ENCODE measurements at places on chromosomes 1 and 21. TPM values are rescaled to one million over a fixed set of nuclear protein-coding genes. Genes with fewer than 3 reads are reported as not detected.

GRCh38 chr1:166140251-166140650 lies 26.6 kb downstream of the FAM78B start:
- no peaks in the 10 kb centered on the region for H3K4me1 ChIP-seq
- no peak overlapping the region for H3K27ac ChIP-seq
- H3K36me3 ChIP-seq: no peaks in the 10 kb centered on the region

The KIAA0040 gene
- total RNA-seq: 25.1 TPM

GRCh38 chr1:58773406-58773840 lies 10.4 kb downstream of the JUN start:
- DNase-seq: peak; percentile 60
- peaks cover 13% of the 10 kb centered on the region for H3K4me1 ChIP-seq
- no peaks in the 10 kb centered on the region for H3K36me3 ChIP-seq
- H3K27ac ChIP-seq: peak overlapping the region; percentile 59
- no peak overlapping the region for H3K4me3 ChIP-seq

DNA sequence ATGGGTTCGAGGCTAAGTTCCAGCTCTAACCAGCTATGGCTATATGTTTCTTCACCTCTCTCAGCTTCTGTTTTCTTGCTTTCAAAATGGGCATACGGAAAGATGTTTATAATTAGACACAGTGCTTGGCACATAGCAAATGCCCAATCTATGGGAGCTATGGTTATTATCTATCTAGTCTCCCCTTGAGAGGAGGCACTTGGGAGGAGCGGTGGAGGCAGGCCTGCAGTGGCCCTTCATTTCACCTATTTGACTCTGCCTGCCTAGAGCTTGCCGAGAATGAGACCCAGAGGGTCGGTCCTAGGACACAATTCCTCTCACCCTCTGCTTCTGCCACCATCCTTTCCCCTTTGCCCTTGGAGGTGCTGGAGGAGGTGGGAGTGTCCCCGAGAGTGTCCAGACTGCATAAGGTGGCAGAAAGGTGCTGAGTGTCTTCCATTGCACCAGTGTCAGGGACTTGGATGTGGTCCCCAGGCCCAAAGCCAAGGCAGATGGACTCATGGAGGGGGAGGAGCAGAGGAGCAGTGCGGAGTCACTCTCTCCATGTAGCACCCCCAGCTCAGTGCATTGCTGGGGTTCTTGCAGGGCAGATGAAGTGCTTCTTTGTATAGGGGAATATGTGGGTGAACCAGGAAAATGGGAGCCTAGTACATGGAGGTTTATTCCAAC lies 9.0 kb downstream of the LGR6 start:
- DNase-seq: no peak
- H3K27me3 ChIP-seq: no peaks in the 10 kb centered on the region
- H3K36me3 ChIP-seq: no peaks in the 10 kb centered on the region
- no peak overlapping the region for H3K27ac ChIP-seq
- H3K4me3 ChIP-seq: no peak overlapping the region

DNA sequence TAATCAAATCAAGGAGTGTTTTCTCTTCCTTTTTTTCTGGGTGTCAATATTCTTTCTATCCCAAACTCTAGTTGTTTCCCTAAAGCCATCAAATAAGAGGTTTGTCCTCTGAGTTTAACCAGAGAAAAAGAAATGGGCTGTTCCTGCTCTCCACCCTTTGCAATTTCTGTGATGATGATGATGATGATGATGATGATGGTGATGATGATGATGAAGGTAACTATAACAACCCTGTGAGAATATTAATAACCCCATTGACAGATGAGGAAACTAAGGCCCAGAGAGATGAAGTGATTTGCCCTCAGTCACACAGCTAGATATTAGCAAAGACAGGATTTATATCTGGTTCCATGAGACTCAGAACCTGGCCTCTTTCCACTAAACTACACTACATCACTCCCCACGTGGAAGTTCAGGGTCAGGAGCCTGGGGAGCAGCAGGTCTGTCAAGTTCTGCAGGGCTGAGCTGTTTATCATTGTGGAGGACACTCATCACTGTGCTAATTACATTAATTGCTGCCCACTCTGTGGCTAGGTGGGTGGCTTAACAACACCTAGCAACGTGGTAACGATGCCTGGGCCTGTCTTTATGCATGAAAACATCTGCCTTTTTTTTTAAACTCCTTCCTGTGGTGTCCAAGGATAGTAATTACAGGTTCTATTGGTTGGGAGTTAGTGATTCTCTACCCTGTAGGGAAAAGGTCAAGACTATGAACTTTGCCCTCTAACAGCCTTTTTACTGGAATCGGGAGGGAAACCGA lies 19.0 kb upstream of the JUN start:
- H3K36me3 ChIP-seq: peaks cover 15% of the 10 kb centered on the region
- no peaks in the 10 kb centered on the region for H3K27me3 ChIP-seq
- no peak overlapping the region for H3K4me3 ChIP-seq
- peaks cover 7% of the 10 kb centered on the region for H3K4me1 ChIP-seq
- DNase-seq: no peak

The ACTL8 gene
- not detected for total RNA-seq

All from naive thymus-derived CD8-positive, alpha-beta T cell (primary cell).